Activated naive CD4-positive, alpha-beta T cell treated with anti-CD3 and anti-CD28 coated beads, Interleukin-2, amount 50 U/mL, for 72 hours (primary cell): ENCODE measurements at places on chromosomes 1 and 21. TPM values are rescaled to one million over a fixed set of nuclear protein-coding genes. Genes with fewer than 3 reads are reported as not detected.

DNA sequence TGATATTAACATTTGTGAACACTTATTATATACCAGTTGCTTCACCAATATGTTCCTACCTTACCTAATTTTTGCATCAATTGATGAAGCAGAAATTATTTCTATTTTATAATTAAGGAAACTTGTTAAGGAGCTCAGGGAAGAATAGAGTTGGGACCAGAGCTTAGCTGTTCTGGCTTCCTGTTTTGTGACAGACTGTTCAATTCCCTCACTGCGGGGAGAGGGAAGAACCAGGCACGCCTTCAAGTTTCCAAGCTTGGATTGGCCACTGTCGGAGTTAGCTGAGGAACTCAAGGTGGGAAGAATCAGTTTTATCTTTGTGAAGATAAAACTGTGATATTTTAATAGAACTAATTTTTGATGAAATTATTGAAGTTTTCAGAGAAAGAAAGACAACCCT, 142.3 kb upstream of the LMO4 start:
- DNase-seq: no peak

GRCh38 chr1:150210706-150211105, 25.2 kb downstream of the ANP32E start:
- DNase-seq: no peak

The PROX1 gene
- total RNA-seq: 0.08 TPM

The USH2A gene
- total RNA-seq: not detected

GRCh38 chr1:183048087-183049085, 25.2 kb downstream of the LAMC1 start:
- DNase-seq: no peak
